Neural cell (in vitro differentiated cells): ENCODE measurements at places on chromosomes 11 and 22. TPM values are rescaled to one million over a fixed set of nuclear protein-coding genes. Genes with fewer than 3 reads are reported as not detected.

The SCN4B gene
- 0.61 and 0.92 TPM in 2 replicates for polyA plus RNA-seq

The VWCE gene
- 5.5 and 9.8 TPM in 2 replicates for polyA plus RNA-seq

The ARHGEF17 gene
- polyA plus RNA-seq: 7.0 and 7.9 TPM in 2 replicates

The H19 gene
- polyA plus RNA-seq: not detected in 2 replicates

The SHANK2 gene
- polyA plus RNA-seq: 13.6 and 19.7 TPM in 2 replicates

The SHISA8 gene
- polyA plus RNA-seq: 0.62 and 2.2 TPM in 2 replicates
